ENCODE measurements at places on chromosomes 1 and 21.

DNA sequence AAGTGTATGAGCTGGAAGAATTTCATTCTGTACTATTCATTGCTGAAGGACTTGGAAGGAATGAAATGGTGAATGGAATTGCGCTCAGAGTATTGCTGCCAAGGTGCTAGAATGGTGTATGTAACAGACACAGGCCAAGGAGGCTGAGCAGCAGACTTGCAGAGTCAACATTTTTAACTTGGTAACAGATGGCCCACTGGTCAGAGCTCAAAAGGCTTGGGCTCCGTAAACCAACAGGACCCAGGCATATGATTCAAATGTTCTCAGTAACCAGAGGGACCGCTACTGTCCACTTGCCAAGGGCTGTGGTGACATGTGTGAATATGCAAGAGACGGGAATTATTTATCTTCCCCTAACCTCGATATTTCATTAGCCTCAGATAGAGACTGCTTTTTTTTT lies 28.8 kb upstream of the PTGFRN start:
- no peak for DNase-seq

GRCh38 chr1:29235955-29236711 lies at the start of gene PTPRU:
PTPRU (plus strand) TSS chr1:29236522; CDS start chr1:29236645, 123 bp downstream.
- DNase-seq = no peak

- no peak for DNase-seq
Measured at GRCh38 chr1:223110952-223111351, 32.1 kb downstream of the TLR5 start.

DNA sequence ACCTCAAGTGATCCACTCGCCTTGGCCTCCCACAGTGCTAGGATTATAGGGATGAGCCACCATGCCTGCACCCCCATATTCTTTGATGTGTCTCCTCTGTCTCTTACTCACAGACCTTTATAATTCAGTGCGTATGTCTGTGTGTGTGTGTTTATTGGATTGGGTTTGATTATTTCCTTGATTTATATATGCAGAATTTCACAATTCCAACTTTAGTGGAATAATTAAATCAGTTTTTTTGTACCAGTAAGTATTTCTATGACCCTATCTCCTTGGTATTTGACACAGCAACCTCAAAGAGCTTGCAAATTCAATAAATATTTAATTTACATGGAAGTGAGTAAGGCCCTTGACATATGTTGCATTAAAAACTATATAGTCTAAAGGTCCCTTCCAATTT lies 333.9 kb upstream of the ADAMTS5 start:
- DNase-seq = no peak

DNA sequence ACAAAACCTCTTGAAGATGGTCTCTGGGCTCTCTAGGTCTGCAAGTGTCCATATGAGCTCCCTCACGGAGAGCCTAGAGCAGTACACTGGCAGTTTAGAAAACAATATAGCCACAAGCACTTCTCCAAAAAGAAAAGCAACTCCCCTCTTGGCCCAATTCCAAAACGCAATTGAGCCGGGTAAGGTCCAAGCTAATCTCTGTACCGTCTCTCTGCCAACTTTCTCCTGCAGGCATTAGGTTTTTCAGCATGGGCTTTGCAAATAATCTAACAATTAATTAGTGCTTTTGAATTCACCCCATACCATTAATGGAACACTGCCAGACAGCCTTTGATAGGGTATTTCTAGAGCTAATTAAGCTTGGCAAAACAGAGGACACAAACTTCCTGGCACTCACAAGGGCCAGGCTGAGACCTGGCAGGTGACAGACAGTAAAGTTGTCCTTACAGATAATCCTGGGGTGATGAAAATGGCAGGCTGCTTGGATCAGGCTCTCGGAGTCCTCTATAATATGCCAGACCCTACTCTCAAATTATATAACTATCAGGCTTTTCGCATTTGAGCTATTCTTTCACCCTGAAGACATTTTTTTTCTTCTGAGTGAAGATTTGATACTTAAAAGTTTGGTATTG lies 39.8 kb downstream of the TGFBR3 start:
- no peak for DNase-seq

DNA sequence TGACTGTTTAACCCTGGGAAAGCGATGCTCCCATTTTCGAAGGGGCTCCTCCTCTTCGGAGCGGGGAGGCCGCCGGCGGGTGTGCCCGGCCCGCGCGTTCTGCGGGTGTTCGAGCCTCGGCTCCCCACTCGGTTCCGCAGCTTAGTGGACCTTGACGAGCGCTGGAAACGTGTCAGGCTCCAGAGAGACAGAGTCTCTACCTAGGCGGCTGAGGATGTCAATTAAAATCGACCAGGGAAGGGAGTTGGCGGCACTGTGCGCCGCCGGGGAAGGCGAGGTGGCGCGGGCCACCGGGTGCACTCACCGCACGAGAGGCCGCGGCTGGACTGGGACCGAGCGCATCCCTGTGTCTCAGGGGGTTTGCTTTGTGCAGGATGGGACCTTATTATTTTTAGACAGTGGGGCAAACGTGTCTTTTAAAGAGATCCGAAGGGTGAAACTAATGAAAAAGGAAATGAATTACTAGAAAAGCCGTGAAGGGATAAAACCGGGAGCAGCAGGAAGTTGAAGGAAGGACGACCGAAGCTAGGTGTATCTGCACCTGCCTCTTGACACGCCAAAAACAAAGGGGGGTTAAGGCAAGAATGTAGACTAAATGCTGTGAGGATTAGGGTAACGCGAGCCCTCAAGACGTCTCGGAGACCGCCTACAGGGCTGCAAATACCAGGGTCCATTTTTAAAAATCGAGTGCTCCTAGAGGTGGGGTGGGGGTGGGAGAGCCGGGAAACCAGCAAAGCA lies 5.6 kb downstream of the LHX4 start:
- DNase-seq = no peak

GRCh38 chr1:212858461-212859265 lies 588 bp downstream of the FLVCR1 start:
- peak; percentile 55 for DNase-seq

GRCh38 chr1:30634507-30634906 lies 88.9 kb downstream of the MATN1 start:
- DNase-seq = no peak
